Hepatocyte (in vitro differentiated cells): ENCODE measurements at places on chromosomes 16 and 17. TPM values are rescaled to one million over a fixed set of nuclear protein-coding genes. Genes with fewer than 3 reads are reported as not detected.
A peak's percentile ranks its signal among the peaks of the same experiment; 100 is the strongest.

Gene MYH8
- polyA plus RNA-seq: 0.11 TPM in 1 of 2 replicates, not detected in the other

Gene ARL5C
- not detected in 2 replicates for polyA plus RNA-seq

GRCh38 chr16:85656351-85657266, 32.1 kb downstream of the GINS2 start:
- peaks cover 10% of the 10 kb centered on the region for H3K4me1 ChIP-seq
- H3K36me3 ChIP-seq: no peaks in the 10 kb centered on the region
- DNase-seq: peak; percentile 45
- peak overlapping the region; percentile 57 for H3K27ac ChIP-seq

- peaks cover under 1% of the 10 kb centered on the region for H3K4me1 ChIP-seq
- H3K4me3 ChIP-seq: no peak overlapping the region
- H3K27ac ChIP-seq: no peak overlapping the region
- H3K36me3 ChIP-seq: no peaks in the 10 kb centered on the region
- DNase-seq: peak; percentile 64
- peaks cover 27% of the 10 kb centered on the region for H3K27me3 ChIP-seq
Measured at GRCh38 chr17:7997186-7997585, 5.2 kb upstream of the GUCY2D start.

DNA sequence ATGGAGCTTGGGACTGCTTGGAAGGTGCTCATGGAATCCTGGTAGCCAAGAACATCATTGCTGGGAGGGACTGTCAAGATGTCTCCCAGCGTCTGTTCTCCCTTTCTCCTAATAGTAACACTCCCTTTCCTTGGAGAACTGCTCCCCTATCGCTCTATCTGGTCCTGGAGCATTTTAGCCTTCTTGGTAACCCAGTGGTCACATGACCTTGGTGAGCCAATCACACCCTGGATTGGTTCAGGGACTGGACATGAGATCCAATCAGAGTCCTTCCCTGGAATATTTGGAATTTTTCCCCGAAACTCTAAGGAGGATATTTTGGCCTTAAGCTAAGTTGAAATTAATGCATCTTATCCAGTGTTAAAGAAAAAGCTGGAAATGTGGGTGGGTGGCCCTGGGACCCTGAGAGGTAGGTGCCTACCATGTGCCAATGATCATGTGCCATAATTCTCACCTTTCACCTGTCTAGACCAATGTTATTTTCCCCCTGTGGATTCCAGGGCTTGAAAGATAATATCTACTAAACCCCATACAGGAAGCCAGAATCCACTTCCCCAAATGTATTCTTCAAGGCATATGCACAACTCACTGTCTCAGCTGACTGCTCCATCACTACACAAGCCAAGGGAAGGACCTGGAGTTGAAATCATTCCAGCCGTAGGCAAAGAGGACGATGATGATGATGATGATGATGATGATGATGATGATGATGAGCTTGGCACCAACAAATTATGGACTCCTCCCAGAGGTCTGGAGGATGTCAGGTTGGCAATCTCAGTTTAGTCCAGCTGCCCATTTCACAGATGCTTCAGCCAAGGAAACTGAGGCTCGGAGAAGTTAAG, 193.2 kb downstream of the RAB11FIP4 start:
- no peak for DNase-seq
- no peak overlapping the region for H3K27ac ChIP-seq
- H3K4me1 ChIP-seq: peaks cover 3% of the 10 kb centered on the region
- H3K36me3 ChIP-seq: no peaks in the 10 kb centered on the region

DNA sequence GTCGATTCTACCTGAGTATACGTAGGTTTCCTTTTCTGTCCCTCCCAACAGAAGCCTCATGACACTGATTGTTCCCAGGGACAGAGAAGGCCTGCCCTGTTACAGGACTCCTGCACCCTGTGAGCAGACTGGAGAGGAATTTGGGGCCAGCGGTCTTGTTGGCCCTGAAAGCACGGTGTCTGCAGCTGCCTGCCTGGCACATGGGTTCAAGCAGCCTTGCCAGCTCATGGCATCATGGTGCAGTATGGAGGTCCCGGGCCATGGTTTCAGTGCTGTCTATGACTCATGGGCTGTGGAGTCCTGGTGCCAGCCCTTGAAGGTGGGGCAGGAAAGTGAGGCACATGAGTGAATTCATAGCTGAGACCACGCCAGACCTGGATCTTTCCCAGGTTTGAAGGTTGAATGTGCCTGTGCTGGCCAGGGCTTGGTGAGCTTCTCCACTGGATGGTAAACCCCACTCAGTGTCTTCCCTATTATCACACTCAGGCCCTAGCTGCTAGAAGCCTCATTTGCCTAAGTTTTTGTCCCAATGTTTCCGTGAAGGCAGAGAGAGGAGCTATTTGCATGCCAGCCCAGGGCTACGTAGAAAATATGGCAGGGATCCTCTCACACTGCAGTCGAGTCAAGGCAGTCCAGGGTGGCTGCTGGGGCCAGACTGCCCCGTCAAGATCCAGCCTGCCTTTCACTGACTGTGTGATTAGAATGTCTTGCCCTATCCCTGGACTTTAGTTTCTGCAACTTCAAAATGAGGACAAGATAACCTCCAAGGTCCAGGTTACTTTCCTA, 277.2 kb upstream of the CCL2 start:
- no peak for DNase-seq
- no peak overlapping the region for H3K4me3 ChIP-seq
- no peaks in the 10 kb centered on the region for H3K27me3 ChIP-seq
- H3K27ac ChIP-seq: no peak overlapping the region

DNA sequence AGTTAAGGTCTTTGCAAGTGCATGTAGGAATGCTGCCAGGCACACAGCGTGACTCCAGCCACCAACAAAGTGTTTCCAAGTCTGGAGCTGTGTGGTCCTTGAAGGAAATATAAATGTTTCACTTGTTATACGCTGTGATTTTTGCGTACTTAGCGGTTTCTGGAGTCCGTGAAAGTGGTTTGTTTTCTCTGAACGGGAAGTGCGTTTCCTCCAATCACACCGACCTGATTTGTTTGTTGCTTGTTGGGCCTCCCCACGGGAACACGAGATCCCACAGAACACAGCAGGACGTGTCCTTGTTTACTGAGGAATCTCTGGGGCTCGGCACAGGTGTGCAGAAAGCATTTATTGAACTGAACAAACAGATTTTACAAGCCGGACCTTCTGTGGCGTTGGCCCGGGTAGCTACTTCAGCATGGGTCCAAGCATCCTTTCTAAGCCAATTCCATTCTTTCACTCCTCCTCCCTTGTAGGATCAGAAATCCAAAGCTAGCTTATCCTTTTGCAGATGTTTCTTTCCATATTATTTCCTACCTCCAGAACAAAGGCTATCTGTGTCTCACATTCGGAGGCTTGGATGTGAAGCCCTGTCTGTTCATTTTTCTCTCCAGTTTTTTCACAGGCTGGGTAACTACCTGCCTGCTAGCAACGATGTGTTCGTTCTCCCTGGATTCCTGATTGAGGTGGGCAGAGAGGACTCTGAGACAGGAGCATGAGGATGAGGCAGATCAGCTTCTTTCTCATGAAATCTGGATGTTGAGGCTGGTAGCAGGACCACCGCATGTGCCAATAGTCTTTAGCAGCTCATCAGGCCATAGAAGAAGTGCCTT, 44.6 kb downstream of the ABAT start:
- H3K4me1 ChIP-seq: peaks cover 29% of the 10 kb centered on the region
- DNase-seq: no peak
- no peak overlapping the region for H3K4me3 ChIP-seq
- no peaks in the 10 kb centered on the region for H3K36me3 ChIP-seq
- H3K27me3 ChIP-seq: no peaks in the 10 kb centered on the region

- no peak overlapping the region for H3K27ac ChIP-seq
- no peak overlapping the region for H3K4me3 ChIP-seq
- H3K36me3 ChIP-seq: no peaks in the 10 kb centered on the region
- DNase-seq: no peak
- H3K27me3 ChIP-seq: peaks cover 31% of the 10 kb centered on the region
Measured at GRCh38 chr16:9679213-9679767, 502.9 kb downstream of the GRIN2A start.

DNA sequence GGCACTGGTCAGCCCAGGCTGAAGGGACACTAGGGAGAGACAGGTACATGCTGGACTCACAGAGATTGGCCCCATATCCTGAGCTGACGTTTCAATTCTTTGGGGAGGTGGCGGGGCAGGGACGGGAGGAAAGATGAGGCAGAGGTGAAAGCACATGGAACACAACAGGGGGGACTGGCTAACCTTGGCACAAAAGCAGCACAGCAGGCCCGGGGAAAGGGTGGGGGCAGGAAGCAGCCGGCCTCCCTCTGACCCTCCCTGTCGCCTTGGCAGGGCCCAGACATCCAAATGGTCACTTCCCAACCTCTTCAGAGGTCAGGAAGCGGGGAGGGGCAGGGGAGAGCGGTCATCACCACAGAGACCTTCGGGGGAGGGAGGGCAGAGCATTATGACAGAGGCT, 6.6 kb downstream of the VAT1 start:
- no peak overlapping the region for H3K4me3 ChIP-seq
- H3K36me3 ChIP-seq: no peaks in the 10 kb centered on the region
- H3K27ac ChIP-seq: no peak overlapping the region
- H3K27me3 ChIP-seq: no peaks in the 10 kb centered on the region

DNA sequence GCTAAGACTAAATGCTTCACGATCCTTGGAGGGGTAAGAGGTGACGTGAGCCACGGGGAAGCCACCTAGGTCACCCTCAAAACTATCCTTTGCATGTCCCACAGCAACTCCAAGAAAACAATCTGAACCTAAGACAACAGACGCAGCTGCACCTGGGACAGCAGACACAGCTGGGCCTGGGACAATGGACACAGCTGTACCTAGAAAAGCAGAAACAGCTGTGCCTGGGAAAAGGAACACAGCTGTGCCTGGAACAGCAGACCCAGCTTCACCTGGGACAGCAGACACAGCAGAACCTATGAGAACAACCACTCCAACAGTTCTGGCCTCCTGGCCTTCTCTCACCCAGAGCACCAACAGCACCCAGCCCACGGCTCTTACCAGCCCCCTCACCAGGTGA, 11.7 kb upstream of the CD300LD start:
- DNase-seq: no peak
- no peak overlapping the region for H3K27ac ChIP-seq
- peaks cover 3% of the 10 kb centered on the region for H3K4me1 ChIP-seq

GRCh38 chr16:70440009-70440692, 1.3 kb upstream of the ST3GAL2 start:
- H3K27ac ChIP-seq: peak overlapping the region; percentile 86
- H3K27me3 ChIP-seq: no peaks in the 10 kb centered on the region
- peaks cover 34% of the 10 kb centered on the region for H3K4me1 ChIP-seq
- no peak overlapping the region for H3K4me3 ChIP-seq
- no peak for DNase-seq

DNA sequence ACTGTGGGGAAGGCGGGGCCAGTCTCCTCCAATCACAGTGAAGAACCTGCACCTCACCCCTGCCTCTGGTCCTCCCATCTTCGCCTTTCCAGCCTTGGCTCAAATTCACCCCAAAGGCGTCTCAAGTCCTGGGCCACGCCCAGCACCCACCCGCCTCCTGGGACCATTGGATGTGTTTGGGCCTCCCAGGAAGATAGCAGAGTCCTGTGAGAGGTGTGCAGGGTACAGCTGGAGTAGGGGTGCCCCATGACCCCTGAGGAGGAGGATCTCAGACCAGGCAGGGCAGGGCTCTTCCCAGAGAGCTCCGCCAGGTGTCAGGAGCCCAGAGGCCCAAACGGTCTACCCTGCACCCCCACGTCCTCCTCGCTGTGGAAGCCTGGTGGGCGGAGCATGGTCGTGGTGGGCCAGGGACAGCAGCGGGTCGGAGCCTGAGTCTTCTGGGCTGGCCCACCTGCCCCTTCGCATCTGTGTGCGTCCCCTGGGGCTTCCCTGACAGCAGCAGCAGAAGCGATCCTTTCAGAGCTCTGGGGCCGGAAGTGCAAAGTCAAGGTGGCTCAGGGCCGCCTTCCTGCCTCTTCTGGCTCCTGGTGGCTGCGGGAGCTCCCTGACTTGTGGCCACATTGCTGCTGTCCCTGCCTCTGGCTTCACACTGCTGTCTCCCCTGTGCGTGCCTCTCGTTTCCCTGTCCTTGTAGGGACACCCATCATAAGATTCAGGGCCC, 34.9 kb upstream of the ZNF469 start:
- H3K27me3 ChIP-seq: no peaks in the 10 kb centered on the region
- H3K36me3 ChIP-seq: no peaks in the 10 kb centered on the region
- H3K4me3 ChIP-seq: no peak overlapping the region
- H3K27ac ChIP-seq: no peak overlapping the region
- DNase-seq: no peak
